Daoy (cell line): ENCODE measurements at places on chromosomes 5 and 9. TPM values are rescaled to one million over a fixed set of nuclear protein-coding genes. Genes with fewer than 3 reads are reported as not detected.

GRCh38 chr5:159456722-159457465 is 126.6 kb upstream of the IL12B start:
- peak; percentile 78 for DNase-seq

- no peak for DNase-seq
Measured at GRCh38 chr9:70290626-70291025, 31.8 kb downstream of the SMC5 start.

DNA sequence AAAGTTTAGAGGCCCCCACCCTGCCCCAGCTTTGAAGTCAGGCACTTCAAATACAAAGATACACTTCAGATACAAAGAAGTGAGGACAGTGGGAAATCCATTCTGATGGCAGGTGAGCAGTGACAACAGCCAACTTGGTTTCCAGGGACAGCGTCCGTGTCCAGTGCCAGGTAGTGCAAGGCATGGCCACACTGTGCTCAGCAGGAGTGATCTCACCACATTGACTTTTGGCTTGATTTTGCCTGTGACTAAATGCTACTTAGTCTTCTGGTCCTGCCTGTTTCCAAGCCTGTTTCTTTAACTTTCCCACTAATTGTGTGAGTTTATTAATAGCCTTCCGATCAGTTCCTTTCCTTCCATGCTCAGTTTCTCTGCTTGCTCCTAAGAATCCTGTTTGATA is 72.6 kb upstream of the PALM2AKAP2 start:
- DNase-seq, result no peak

DNA sequence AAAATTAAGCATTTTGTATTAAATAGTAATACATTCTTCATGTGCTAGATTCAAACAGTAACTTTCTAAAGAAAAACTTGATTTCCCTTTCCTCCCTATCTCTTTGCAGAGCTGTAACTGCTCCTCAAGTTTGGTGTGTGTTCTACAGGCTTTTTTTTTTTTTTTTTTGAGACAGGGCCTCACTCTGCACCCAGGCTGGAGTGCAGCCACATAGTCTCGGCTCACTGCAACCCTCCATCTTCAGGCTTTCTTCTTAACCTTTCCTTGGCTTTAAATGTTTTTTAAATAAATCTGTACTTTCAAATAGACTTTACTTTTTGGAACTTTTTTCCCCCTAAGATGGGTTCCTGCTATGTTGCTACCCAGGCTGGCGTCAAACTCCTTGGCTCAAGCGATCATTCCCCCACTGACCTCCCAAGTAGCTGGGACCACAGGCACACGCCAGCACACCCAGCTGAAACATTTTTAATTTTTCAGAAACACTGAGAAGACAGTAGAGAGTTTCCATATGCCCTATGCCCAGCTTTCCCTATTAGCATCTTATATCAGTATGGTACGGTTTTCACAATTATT is 9.1 kb downstream of the NDFIP1 start:
- no peak for DNase-seq

DNA sequence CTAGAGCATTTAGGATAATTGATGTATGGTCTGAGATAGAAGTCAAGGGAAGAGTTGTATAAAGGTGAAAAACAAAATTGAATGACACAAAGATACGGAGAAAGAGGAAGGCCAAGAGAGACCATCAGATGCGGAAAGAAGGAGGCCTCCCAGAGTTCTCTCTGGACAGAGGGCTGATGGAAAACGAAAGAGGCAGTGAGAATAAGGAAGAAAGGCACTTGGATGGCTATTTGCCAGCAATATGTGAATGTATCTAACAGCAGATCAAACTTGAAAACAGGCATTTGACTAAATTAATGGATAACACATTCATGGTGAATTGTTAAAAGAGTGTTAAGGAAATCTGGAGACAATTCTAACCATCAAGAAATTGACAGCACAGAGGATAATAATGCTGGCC is 2.4 kb upstream of the DOCK8 start:
- no peak for DNase-seq

DNA sequence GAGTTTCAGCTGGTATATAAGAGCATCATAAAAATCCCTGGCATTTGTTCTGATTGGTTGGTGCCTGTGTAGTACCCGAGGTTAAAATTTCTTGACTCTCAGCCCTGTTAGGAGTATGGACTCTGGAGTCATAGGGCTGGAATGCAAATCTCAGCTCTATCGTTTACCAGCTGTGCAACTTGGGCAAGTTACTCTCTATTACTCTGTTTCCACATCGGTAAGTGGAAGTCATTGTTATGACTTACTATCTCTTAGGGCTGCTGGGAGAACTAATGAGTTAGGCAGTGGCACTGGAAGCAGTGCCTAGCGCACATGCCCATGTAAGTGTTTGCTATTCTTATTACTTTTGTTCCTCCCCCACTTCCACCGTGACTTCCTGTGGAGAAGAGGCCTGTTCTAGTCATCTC is 141.6 kb downstream of the BOD1 start:
- peak; percentile 63 for DNase-seq

DNA sequence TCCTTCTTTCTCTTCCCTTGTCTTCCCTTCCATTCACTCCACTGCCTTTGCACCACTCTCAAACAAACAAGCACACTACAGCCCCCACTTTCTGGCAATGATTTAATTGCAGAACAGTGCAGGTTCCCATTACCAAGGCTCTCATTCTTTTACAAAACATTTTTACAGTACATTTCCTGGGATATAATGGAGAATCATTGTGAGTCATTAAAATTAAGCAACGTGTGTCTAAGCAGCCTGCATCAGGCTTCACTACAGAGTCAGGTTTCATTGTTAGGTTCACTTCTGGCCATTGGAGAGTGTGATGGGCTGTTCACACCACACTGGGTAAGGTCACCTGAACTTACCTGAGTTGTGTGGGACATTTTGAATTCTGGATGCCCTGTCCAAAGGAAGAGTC is 303.5 kb downstream of the TRIM32 start:
- no peak for DNase-seq

DNA sequence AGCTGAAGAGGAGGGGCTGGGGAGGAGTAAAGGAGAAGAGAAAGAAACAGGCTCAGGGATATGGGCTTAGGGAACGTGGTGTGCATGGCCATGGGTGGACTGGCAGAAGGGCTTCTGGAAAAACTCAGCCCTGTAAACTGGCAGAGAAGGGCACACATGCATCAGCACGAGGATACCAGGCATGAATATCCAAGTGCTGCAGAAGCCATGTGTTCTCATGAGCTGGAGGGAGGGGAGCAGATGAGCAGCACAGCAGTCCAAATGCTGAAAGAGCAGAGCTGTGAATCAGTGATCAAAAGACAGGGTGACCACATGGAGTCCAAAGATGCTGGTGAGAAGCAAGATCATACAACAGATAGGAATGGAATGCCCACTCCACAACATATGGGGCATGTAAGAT is 72.3 kb downstream of the SEMA5A start:
- DNase-seq, result no peak

GRCh38 chr5:175620527-175620926 is 37.3 kb upstream of the HRH2 start:
- DNase-seq, result no peak

DNA sequence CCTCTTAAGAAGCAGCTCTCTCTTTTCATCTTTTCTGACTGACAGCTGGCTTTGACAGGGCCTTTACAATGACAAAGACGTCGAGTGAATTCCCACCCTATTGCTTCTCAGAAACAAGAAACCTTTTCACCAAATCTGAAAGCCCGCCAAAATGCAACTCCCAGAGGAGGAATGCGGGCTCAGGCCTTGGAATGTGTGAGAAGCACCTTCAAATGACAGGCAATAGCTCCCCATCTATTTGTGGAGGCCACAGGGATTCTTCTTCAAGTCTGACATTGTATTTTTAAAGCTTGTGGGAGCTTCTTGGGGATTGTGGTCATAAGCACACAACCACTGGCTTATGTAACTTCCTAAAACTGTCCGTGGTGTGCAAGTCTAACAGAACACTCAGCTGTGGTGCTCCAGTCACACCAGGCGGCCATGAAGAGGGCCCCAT is 72.7 kb downstream of the DPYSL3 start:
- DNase-seq, result peak; percentile 37

DNA sequence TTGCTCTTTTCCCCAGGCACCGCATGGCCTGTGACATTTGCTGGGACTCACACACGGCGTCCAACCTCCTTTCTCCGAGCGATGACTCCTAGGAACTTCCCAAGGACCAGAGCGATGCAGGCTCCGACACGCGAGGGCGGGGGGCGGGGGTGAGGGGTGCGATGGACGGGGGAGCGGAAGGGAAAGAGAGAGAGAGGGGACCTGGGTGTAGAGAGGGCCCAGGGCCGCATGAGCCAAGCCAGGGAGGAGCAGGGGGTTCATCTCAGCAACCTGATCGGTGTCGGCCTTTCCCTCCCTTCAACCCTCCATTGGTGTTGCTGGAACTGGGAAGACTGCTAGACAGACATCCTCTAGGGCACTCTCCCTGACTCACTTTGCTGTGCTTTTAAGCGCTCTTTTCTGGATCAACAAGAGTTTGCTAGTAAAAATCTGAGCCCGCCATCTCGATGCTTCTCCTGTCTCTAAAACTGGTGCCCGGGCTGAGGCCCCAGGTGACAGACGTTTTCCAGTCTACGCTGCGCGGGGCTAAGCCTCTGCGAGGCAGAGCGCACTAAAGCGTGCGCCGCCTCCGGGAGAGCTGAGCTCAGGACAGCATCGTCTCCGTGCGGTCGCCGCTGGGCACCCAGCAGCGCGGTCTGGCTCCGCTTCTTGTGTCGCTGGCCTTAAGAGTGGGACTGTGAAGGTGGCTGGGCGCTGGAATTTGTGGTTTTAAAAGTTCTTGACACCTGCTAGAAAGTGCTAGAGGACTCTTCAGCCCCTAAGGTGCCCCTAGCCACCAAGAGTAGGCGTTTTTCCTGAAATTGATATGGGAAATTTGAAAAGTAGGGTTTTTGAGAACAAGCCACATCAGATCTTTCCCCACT is 1.0 kb upstream of the TSLP start:
- no peak for DNase-seq

DNA sequence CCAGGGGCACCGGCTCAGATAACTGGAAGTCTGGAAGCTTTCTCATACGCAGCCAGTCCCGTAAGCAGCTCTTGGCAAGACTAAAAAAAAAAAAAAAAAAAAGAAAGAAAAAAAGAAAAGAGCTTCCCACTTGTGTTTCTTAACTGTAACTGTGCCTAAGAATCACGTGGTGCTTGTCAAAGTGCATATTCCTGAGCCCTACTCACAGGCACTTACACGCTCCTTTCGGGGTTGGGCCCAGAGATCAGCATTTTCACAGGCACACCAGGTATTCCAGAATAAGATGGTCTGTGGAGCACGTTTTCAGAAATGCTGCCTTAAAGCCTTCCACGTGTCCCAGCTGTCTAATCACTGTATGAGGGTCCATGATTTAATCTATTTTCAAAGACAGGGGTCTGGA is 22.6 kb upstream of the SH3GL2 start:
- no peak for DNase-seq

GRCh38 chr9:79452265-79452664 is 119.5 kb upstream of the TLE4 start:
- DNase-seq, result no peak

GRCh38 chr5:12110629-12111028 is 206.4 kb upstream of the CTNND2 start:
- no peak for DNase-seq

- DNase-seq, result no peak
Measured at GRCh38 chr5:20420991-20421595, 433.1 kb upstream of the CDH18 start.

DNA sequence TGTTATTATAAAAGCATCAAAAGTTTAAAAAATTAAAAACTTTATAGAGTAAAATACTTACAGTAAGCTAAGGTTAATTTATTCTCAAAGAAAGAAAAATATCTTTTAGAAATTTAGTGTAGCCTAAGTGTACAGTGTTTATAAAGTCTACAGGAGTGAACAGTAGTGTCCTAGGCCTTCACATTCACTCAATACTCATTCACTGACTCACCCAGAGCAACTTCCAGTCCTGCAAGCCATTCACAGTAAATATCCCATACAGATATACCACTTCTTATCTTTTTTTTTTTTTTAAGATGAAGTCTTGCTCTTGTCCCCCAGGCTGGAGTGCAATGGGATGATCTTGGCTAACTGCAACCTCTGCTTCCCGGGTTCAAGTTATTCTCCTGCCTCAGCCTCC is 73.1 kb upstream of the FST start:
- DNase-seq, result no peak

DNA sequence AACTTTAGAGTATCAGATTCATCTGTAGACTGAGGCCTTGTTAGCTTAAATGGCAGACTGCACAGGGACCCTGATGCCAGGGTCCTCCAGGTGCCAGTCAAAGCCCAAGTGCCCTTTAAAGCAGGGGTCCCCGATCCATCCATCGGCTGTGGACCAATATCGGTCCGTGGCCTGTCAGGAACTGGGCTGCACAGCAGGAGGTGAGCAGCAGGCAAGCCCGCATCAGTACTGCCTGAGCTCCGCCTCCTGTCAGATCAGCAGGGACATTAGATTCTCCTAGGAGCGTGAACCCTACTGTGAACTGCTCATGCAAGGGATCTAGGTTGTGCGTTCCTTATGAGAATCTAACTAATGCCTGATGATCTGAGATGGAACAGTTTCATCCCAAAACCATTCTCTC is 403.4 kb downstream of the RAB3C start:
- DNase-seq, result no peak

- no peak for DNase-seq
Measured at GRCh38 chr5:135739383-135739981, 95.0 kb upstream of the SLC25A48 start.

- no peak for DNase-seq
Measured at GRCh38 chr9:124593200-124593599, 86.0 kb upstream of the NR5A1 start.

DNA sequence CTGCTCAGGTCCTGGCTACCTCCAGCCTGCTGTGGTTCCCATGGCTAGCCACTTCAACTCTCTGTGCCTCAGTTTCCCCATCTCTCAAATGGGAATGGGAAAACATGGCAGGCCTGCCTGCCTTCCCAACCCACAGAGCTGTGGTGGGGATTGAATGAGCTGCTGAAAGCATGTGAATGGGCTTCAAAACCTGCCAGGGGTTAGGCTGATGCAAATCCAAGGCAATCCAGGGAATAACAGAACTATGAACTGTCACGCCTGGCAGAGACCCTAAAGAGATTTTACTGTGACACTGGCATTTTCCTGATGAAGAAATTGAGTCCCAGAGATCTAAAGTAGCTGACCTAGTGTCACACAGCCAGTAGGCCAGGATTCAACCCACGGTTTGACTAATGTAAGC is 29.9 kb upstream of the TCF7 start:
- no peak for DNase-seq

DNA sequence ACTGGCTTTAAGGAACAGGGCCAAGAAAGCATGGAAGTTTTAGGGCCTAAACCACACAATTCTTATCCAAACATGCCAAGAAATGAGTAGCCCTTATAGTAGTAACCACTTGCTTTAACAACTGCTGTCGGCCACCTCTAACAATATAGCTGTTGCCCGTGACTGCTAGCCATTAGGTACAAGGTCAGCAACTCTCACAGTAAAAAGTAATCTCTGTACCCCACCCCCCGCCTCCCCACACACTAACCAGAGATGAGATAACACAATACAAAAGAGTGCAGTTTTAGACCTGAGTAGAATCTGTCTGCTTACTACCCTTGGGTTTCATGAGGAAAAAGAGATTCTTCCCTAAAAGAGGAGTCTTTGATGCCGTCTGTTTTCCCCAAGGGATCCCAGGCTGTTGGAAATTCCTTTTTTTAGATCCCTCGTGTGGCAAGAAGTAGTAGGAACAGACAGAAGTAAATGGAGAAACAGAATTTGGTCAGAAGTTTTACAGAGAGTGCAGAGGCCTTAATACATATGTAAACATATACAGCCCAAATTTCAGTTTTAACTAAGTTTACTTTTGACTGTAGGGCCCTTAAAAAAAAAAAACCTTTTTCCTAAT is 94.3 kb downstream of the WDR41 start:
- peak; percentile 35 for DNase-seq

GRCh38 chr5:94808497-94808896 is 190.0 kb downstream of the SLF1 start:
- no peak for DNase-seq

The REEP5 gene
- total RNA-seq, result 26.9 and 27.0 TPM in 2 replicates

The PCDHGB2 gene
- total RNA-seq, result 0.23 and 0.24 TPM in 2 replicates

The PAPPA gene
- 8.3 and 9.9 TPM in 2 replicates for total RNA-seq

The LCN2 gene
- total RNA-seq, result not detected in 2 replicates
